ENCODE measurements at places on chromosomes 1 and 21. TPM values are rescaled to one million over a fixed set of nuclear protein-coding genes. Genes with fewer than 3 reads are reported as not detected.

The WNT9A gene
- not detected for total RNA-seq

The CLCA2 gene
- not detected for total RNA-seq

GRCh38 chr1:165698761-165699052 lies 345 bp upstream of the ALDH9A1 start:
- DNase-seq, result no peak

GRCh38 chr1:36085126-36085525 lies 1.2 kb downstream of the TEKT2 start:
- DNase-seq, result no peak

DNA sequence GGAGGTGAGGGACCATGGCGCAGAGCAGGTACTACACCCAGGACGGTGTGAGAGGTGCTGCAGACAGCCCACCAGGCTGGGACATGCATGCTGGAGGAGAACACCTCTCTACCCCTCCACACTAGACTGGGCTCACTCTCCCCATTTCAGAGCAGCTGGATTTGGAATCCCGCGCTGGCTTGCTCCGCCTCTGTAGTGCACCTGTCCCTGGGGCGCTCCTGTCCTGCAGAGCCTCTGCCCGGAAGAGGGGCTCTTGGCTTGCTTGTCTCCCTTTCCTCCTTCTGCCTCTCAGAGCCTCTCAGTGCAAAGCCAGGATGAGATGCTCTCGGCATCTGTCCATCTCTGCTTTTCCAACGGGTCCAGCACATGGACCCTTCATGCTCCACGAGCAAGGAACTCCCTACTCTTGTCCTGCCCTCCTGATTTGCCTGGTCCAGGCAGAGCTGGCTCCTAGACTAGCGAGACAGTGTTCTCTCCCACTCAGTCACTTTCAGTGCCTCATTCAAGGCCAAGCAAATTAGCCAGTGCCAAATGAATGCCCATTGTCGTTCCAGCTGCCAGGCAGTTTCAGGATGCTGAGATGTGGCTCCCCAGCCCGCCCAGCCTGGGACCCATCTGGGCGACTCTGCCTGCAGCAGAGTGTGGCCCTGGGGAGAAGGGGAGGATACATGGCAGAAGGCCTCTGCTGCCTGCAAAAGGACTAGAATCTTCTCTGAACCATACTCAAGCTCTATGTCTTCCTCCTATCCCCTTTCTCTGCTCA lies 33.7 kb downstream of the CDCA8 start:
- DNase-seq, result no peak

All from activated naive CD4-positive, alpha-beta T cell treated with anti-CD3 and anti-CD28 coated beads for 36 hours (primary cell).